Putamen (tissue), 1 donor: ENCODE measurements at places on chromosomes 11 and 22.
A peak's percentile ranks its signal among the peaks of the same experiment; 100 is the strongest.

DNA sequence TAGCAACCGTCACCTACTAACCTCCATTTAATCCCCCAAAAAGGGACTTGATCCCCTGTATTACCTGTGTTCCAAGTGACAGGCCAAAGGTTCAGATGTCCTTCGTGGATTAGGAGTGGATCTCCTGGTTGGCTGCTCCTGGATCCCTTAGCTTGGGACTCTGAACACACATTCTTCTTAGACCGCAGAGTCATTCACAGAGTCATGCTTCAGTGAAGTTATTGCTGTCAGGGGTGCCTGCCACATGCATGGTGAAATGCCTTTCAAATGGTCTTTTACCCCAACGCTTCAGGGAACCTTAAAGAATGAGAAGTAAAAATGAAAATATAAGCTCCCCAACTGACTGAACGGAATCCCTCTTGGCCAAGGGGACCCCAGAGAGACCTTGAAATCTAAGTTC, 49.1 kb downstream of the ADAMTS8 start:
- no peak for DNase-seq

GRCh38 chr11:100689141-100689540, 2.1 kb downstream of the ARHGAP42 start:
- no peak for DNase-seq

- no peak for DNase-seq
These were observed 122.9 kb downstream of the DCDC1 start for GRCh38 chr11:31246451-31247165.

GRCh38 chr11:115338476-115338875, 165.7 kb downstream of the CADM1 start:
- DNase-seq, result no peak

DNA sequence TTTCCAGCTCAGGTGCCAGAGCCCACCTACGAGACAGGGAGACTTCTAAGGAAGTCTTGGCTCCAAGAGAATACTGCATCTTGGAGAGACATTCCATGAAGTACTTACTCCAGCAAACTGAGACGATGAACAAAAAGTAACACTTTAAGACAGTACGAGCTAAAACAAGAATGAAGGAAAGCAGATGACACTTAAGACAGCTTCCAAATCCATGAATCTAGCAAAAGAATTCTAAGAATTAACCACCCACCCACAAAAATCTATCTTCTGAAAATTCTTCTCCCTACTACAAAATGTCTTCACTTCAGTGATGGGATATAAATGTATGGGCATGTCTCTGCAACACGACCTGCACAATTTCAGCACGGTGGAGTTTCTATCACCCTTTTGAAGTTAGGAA, 132.9 kb downstream of the C11orf58 start:
- DNase-seq, result no peak

DNA sequence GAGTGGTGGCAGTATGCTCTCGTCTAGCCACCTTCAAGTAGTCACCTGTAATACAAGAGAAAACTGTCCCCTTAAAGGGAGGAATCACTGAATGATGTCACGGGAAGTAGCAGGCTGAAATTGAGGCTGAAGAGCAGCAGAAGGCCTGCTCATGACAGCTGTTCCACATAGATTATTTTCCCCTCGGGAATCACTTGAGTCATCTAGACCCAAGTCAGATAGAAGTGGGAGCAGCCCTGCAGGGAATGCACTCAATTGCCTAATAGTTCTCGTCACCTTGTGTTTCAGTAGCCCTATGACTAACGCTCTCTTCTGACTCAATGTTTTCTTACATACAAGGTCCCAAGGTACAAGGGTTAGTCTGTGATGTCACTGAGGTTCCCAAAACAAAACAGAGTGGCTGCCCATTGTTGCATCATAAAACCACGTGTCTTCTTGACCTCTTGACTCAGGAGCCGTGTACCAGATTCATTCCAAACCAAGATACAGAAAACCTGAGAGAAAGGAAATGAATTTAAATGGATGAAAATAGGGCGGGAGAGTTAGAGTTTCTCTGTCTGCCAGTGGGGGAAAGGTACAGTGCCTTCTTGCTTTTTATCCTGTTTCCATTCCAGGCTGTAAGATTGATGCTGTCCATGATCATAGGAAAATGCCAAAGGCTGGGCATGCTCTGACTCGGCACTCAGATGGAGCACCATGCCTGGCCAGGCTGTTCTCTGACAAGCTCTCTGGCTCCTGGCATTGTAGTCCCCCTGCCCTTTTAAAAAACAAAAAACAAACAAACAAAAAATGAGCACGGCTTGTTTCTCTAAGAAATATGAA, 21.6 kb upstream of the C11orf96 start:
- DNase-seq, result no peak

- no peak for DNase-seq
These were observed 31.9 kb downstream of the IL18BP start for GRCh38 chr11:72030472-72031045.

DNA sequence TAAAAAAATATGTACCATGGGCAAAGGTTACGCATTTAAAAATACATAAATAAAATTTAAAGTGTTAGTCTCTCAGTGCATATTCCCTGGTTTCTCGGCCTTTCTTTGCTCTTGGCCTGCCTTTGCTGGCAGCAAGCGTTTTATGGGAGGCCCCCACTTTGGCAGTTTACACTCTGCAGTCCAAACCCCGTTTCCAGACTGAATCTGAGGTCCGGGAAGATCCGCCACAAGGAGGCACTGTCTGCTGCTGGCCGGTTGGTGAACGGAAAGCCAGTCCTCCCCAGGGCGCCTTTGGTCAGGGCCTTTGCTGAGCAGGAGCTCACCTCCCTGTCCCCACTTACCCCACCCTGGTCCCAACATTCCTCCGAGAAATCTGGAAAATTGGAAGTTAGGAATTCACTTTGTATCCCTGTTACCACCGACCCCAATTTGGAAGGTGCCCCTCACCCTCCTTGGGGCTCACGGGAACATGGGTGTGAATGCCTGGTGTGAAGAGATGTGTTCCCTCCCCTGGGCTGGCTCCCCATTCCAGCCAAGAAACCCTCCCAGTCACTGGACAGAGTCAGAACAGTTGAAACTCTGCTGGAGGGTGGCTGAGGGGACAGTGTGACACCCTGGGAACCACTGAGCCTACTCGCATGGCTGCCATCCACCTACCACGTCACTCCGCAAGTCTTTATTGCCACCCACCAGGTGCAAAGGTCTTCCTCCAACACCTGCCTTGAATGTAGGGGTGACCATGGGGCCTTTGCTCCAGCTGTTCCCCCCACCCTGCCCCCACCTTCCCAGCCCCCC, 9.4 kb upstream of the SF1 start:
- no peak for DNase-seq

- DNase-seq, result peak; percentile 22
These were observed 556.1 kb downstream of the SOX6 start for GRCh38 chr11:15800111-15800800.

GRCh38 chr11:15920856-15921629, 435.3 kb downstream of the SOX6 start:
- DNase-seq, result no peak

DNA sequence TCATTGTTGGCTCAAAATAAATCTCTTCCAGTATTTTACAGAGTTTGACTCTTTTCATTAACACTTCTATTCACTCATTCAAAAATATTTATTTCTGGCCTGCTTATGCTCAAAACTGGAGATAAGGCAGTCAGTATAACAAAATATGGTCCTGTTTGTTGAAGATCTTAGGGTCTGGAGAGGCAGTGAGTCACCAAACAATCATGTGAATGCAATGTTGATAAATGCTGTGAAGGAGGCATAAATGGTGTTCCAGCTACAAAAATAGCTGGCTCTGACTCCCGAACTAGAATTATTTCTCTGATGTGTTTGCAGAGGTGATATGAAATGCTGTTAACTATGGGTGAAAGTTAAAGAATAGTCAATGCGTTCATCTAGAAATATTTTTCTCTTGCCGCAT, 390.6 kb downstream of the AASDHPPT start:
- no peak for DNase-seq

DNA sequence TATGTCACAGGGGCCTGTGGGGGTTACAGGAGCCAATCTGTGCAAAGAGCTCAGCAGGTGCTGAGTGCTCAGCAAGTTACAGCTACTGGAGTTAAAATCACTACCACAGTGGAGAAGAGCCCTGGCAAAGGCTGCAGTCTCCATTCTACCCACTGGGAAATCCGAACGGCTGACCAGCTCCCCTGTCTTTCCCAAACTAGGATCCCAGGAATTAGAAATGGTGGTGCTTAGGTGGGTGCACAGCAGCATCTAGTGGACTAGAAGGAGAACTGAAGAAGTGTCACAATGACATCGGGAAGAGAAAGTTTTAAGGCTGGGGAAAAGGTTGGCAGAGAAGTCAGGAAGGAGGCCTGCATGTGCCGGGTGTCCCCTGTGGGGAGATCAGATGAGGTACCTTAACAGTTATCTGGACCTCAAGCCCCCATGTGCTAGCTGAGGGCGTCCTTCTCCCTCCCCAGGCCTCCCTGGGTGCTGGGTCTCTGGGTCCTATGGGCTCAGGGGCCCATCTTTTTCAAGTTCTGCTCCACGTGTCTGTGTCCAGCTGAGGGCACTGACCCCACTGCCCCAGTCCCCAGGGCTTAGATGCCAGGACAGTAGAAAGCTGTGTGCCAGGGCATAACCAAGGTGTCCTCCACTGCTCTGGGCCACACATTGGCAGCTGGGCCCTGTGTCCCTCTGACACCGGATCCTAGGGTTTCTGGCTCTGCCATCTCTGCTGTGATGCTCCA, 1.9 kb downstream of the PIWIL3 start:
- DNase-seq, result no peak

GRCh38 chr22:28978863-28979796, 82.5 kb downstream of the C22orf31 start:
- DNase-seq, result no peak

DNA sequence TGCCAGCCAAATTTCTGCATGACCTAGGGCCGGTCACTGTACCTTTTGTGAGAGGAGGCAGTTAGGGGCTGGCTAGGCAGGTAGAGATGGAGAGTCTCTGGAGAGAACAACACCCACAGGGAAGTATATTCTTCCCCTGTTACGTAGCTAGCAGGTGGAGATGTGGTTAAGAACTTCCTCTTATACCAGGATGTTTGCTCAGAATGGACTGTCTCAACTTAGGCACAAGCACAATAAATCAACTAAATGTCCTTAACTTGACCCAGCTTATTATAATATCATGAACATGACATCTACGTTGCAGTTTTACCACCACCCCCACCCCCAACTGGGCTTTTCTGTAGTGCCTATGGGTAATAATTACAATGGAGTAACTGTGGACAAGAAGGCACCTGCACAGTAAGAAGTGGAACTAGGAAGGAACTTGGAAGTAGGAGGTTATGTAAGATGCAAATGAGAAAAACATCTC, 60.7 kb upstream of the MPEG1 start:
- DNase-seq, result no peak

DNA sequence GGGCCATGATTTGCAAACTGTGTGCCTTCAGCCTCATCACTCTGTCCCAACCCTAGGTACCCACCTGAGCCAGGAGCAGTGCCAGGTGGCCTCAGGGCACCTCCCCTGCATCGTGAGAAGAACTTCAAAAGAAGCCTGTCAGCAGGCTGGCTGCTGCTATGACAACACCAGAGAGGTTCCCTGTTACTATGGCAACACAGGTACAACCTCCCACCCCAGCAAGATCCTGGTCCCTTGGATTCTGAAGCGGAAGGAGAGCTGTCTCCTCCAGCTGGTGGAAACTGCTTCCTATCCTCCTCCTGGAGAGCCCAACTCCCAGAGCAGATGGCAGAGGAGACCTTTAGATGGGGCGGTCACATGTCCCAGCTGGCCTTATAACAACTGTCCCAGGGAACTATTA, 2.9 kb downstream of the ZP1 start:
- DNase-seq, result peak; percentile 73

DNA sequence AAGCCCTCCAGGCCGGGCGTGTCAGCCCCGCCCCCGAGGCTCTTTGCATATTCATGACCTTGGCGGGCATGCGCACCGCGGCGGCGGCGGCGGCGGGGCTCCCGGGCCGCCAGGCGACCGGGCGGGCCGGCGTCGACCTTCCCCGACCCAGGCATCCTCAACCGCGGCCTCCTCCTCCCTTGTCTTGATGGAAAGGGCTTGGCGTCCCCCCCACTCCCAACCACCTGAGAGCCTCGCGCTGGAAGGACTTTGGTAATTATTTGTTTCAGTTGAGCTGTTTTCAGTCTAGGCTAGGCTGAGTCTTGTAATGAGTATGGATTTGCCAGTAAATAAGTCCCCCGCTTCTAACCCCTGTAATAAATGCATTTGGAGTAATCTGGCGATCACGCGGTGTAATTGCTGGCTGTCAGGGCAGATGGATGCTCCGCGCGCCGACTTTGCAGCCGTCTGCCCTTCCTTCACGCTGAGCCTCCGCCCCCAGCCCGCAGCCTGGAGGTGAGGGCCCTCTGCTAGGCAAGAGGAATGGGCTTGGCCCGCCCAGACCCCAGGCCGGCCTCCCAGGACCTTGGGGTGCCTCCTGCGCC, 25.2 kb downstream of the FLRT1 start:
- peak; percentile 68 for DNase-seq

- no peak for DNase-seq
These were observed 197.6 kb downstream of the TMEM135 start for GRCh38 chr11:87235366-87235765.

DNA sequence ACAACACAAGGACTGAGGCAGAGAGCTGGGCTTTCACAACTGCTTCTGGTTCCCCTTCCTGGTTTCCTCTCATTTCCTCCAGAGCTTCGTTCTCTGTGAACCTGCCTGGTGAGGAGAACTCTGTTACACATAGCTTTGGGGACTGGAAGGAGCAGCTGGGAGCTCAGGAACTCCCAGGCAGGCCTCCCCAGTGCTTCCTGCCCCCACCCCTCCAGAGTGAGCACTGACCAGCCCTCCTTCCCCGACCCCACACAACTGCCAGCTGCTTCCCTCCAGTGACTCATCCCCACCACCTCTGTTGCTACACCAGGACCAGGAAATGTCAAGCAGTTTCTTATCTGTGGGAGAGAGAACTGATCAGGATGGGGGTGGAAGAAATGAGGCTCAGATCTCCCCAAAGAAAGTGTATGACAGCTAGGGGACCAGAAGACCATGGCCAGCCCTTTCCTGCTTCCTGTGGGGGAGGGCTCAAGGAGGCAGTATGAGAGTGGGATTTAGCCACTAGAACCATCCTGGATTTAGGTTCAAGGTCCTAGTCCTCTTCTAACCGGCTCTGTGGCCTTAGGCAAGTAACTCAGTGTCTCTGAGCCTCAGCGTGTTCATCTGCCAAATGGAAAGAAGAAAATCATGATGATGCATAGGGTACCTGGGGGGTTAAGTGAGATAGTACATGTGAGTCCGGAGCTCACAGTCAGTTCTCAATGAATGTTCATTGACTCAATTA, 4.5 kb upstream of the TP53I11 start:
- peak; percentile 16 for DNase-seq

- no peak for DNase-seq
These were observed 10.7 kb downstream of the TUB start for GRCh38 chr11:8091721-8092120.
